Activated CD8-positive, alpha-beta memory T cell treated with anti-CD3 and anti-CD28 coated beads for 36 hours (primary cell): ENCODE measurements at places on chromosomes 12 and 14. TPM values are rescaled to one million over a fixed set of nuclear protein-coding genes. Genes with fewer than 3 reads are reported as not detected.

TMEM63C gene
- 1.3 TPM for total RNA-seq

CCDC197 gene
- total RNA-seq, result not detected

KCNJ8 gene
- total RNA-seq, result not detected

HCAR1 gene
- total RNA-seq, result 0.08 TPM

DCD gene
- total RNA-seq, result not detected

HOXC13 gene
- total RNA-seq, result not detected

ADAMTS20 gene
- not detected for total RNA-seq

SLC38A4 gene
- not detected for total RNA-seq

TEAD4 gene
- total RNA-seq, result 2.4 TPM

TAS2R50 gene
- 0.42 TPM for total RNA-seq

EIF2S3B gene
- 1.9 TPM for total RNA-seq

TPH2 gene
- not detected for total RNA-seq

INHBC gene
- not detected for total RNA-seq

CCDC177 gene
- not detected for total RNA-seq

KRT72 gene
- not detected for total RNA-seq

BATF gene
- total RNA-seq, result 127 TPM

PTCSC3 gene
- not detected for total RNA-seq

TSPAN8 gene
- not detected for total RNA-seq

P2RX7 gene
- total RNA-seq, result 3.4 TPM

ETFBKMT gene
- total RNA-seq, result 0.67 TPM

SIX6 gene
- total RNA-seq, result not detected

STAC3 gene
- total RNA-seq, result 1.4 TPM

CLSTN3 gene
- 19.5 TPM for total RNA-seq

RPGRIP1 gene
- total RNA-seq, result not detected

IFI27 gene
- 1.3 TPM for total RNA-seq

GSG1 gene
- total RNA-seq, result not detected

KRT78 gene
- not detected for total RNA-seq

MAP3K9 gene
- total RNA-seq, result 5.7 TPM

GPR162 gene
- 0.21 TPM for total RNA-seq

LTA4H gene
- total RNA-seq, result 72.3 TPM

SLCO1B1 gene
- total RNA-seq, result not detected

PIWIL1 gene
- total RNA-seq, result not detected

TPCN1 gene
- total RNA-seq, result 25.0 TPM

EFS gene
- not detected for total RNA-seq

ASCL1 gene
- not detected for total RNA-seq

RAD9B gene
- 1.3 TPM for total RNA-seq

GPR68 gene
- total RNA-seq, result 7.8 TPM

TTC6 gene
- total RNA-seq, result not detected

PAH gene
- not detected for total RNA-seq

INHBE gene
- 1.2 TPM for total RNA-seq
